Stimulated activated CD8-positive, alpha-beta memory T cell treated with anti-CD3 and anti-CD28 coated beads, Interleukin-7, amount 100 ng/mL, for 4 hours (primary cell): ENCODE measurements at places on chromosomes 5 and 9.

GRCh38 chr5:151056379-151057325 lies 24.2 kb downstream of the TNIP1 start:
- no peak for DNase-seq

DNA sequence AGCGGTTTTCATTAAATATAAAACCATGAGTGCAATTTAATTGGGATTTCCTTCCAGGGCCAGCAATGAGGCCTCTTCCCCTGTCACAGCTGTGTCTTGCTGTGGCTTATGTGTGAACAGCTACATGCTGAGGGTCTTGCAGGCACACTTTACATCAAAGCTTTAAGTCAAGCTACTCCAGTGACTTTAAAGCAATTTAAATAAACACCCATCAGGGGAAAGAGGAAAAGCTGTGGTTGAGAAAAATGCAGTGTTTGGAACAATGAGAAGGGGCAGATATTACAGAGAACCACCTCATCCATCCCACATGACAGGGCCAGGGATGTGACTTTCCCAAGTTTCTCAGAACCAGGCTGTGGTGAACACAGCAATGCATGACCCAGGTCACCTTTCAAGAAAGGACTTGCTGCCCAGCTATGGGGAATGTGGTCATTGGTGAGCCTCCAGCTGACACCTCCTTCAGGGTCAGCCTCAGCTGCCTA lies 115.9 kb upstream of the LPAR1 start:
- DNase-seq = no peak

DNA sequence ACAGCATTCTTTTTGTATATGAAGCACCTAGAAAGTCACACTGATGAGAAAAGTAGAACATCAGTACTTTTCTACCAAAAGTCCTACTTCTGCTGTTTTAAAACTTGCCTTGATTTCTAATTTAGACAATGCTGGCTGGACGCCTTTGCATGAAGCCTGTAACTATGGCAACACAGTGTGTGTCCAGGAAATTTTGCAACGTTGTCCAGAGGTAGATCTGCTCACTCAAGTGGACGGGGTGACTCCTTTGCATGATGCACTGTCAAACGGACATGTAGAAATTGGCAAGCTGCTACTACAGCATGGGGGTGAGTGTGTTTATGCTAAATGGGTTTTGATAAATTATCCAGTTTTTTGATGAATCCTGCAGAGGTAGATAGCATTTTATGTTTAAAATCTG lies 73.5 kb downstream of the SLF1 start:
- DNase-seq = no peak

DNA sequence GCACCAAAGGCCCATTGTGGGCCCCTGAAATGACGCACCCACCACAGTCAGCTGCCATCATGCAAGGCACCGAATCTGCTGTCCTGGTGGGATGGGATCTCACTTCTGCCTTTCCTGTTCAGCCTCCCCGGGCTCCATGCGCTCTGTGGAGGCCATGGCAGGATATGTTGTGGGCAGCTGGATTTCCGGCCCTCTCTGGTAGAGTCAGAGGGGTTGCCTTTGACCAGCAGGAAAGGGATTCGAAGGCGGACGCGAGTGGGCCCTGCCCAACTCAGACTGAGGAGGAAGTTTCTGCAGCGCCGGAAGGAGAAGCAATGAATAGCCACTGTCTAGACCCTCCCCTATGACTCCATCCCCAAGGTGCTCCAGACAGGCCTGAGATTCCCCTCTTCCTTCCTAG lies 35.5 kb downstream of the GADD45G start:
- no peak for DNase-seq

DNA sequence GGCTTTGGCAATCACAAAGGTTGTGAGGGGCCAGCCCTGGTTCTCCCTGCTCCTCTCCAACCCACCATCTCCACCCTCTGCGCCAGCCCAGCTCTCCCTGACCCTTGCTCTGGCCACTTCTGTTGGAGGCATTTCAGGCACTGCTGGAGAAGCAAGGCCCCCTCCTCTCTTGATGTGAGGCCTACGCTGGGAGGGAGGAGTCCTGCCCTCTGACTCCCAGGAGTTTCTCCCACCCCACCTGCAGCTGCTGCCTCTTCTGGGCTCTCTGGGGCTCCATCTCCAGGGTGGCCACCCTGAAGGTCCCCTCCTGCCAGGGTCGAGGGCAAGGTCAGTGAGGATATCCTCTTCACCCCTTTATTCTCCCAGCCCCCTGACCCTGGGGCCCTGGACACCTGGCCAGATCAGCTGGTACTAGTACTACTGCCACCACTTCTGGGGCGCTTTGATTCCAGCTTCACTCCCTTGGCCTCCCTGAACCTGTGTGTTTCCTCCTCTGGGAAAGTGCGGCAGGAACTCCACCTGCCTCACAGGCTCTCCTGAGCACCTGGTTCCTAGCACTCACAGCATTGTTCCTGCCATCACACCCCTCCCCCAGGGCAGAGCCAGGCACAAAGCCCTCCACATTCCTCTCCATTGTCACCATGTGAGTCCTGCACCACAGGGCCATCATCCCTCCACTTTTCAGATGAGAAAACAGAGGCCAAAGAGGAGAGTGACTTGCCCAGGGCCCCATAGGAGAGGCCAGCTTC lies 23.8 kb upstream of the TDRD7 start:
- DNase-seq = no peak

DNA sequence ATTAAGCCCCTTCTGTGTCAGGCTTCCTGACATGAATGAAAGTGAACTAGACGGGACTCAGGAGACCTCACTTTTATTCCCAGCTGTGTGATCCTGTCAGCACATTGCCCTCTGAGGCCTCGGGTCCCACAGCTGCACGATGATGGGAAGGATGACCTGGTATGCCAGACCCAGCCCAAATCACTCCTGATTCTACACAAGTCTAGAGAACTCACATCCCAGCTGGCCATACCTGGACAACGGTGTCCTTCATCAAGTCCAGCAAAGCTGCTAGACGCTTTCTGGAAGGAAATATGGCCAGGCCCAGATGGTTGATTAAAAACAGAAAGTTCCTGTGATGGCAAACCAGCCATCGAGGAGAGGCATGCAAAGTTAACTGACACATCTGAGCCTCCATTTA lies 118.0 kb upstream of the FSTL4 start:
- no peak for DNase-seq

GRCh38 chr5:110201791-110202190 lies 512.1 kb downstream of the MAN2A1 start:
- no peak for DNase-seq

GRCh38 chr5:584216-584615 lies 27.9 kb upstream of the CEP72 start:
- no peak for DNase-seq
